Stomach (tissue), 19 donors: ENCODE measurements at places on chromosomes 1 and 21. TPM values are rescaled to one million over a fixed set of nuclear protein-coding genes. Genes with fewer than 3 reads are reported as not detected.

GRCh38 chr1:64215576-64215975, 12.2 kb downstream of the UBE2U start:
- no peak for DNase-seq
- H3K36me3 ChIP-seq: no peaks in the 10 kb centered on the region
- no peaks in the 10 kb centered on the region for H3K4me1 ChIP-seq
- no peaks in the 10 kb centered on the region for H3K27me3 ChIP-seq
- no peak overlapping the region for H3K4me3 ChIP-seq

DNA sequence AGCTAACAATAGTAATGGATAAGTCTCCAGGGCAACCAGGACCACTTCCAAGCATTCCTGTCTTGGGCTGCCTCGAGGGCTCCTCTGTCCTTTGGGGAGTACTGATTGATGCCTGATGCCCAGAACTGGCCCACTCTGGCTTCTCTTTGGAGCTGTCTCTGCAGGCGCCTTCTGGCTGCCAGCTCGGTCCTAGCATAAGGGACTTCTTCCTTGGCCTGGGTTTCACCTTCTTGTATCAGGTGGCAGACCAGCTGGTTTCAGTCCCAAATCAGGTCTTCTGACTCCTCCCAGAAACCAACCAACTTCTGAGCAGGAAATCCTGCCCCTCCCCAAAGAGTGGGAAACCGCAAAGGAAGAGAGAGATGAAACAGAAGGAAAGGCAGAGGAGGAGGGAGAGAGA, 10.6 kb downstream of the G0S2 start:
- H3K4me1 ChIP-seq: no peaks in the 10 kb centered on the region
- H3K36me3 ChIP-seq: no peaks in the 10 kb centered on the region
- no peaks in the 10 kb centered on the region for H3K27me3 ChIP-seq
- no peak overlapping the region for H3K27ac ChIP-seq
- no peak overlapping the region for H3K4me3 ChIP-seq

- no peaks in the 10 kb centered on the region for H3K36me3 ChIP-seq
- no peaks in the 10 kb centered on the region for H3K27me3 ChIP-seq
- DNase-seq: no peak
- no peak overlapping the region for H3K4me3 ChIP-seq
- no peaks in the 10 kb centered on the region for H3K4me1 ChIP-seq
These were observed 1.3 kb downstream of the GPA33 start for GRCh38 chr1:167088746-167089417.

- H3K4me3 ChIP-seq: no peak overlapping the region
- H3K27ac ChIP-seq: no peak overlapping the region
- no peaks in the 10 kb centered on the region for H3K36me3 ChIP-seq
- no peaks in the 10 kb centered on the region for H3K27me3 ChIP-seq
- no peaks in the 10 kb centered on the region for H3K4me1 ChIP-seq
These were observed 1329.5 kb upstream of the B3GALT2 start for GRCh38 chr1:194515916-194516315.

The SETD4 gene
- total RNA-seq: 87.5 TPM

The AMY1B gene
- not detected for total RNA-seq
